ENCODE measurements at places on chromosomes 5 and 9.

DNA sequence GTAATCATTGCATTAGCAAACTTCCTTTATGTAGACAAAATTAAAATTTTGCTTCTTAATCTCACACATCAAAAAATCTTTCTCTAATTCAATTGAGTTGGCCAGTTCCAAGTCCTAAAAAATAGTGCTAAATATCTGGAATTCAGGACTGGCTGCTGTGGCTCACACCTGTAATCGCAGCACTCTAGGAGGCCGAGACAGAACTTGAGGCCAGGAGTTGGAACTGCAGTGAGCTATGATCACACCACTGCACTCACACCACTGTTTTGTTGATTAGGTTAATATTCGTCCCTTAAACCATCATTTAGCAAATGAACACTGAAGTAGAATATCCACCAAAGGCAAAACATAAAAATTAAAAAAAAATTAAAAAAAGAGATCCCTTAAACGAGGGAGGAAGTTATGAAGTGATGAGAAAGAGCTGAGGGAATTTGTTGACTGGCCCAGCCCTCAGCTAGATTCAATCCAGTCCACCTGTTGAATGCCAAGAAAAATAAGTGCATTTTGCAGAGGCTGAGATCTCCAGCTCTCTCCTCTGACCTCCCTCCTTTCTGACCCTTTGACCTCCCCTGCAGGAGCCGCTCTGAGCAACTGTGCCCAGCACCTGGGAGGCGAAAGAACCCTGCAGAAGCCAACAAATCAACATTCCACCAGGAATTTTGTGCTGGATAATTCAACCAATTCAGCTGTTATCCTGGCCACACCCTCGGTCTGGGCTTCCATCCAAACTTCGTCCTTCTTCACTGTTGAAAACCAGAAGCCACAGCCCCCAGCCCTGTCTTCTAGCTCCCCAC is 96.8 kb downstream of the OR2K2 start:
- DNase-seq = no peak

GRCh38 chr5:3197304-3198073 is 398.1 kb upstream of the IRX1 start:
- DNase-seq = no peak

DNA sequence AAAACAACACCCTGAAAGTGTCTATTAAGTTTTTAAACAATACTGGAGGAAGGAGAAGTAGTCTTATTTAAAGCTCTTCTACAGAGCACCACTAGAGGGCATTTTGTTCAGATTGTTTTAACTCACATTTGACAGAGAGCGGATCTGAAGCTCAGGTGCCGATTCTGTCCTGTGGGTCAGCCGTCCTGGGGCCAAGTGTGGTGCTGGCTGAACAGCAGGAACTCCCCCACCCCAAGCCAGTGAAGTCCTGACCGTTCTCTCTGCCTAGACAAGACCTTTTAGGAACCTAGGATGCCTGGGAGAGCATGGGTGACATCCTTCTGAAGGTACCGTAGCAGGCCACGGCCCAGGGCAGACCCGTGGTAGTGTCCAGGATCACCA is 3.9 kb downstream of the EXOC3 start:
- peak; percentile 23 for DNase-seq

DNA sequence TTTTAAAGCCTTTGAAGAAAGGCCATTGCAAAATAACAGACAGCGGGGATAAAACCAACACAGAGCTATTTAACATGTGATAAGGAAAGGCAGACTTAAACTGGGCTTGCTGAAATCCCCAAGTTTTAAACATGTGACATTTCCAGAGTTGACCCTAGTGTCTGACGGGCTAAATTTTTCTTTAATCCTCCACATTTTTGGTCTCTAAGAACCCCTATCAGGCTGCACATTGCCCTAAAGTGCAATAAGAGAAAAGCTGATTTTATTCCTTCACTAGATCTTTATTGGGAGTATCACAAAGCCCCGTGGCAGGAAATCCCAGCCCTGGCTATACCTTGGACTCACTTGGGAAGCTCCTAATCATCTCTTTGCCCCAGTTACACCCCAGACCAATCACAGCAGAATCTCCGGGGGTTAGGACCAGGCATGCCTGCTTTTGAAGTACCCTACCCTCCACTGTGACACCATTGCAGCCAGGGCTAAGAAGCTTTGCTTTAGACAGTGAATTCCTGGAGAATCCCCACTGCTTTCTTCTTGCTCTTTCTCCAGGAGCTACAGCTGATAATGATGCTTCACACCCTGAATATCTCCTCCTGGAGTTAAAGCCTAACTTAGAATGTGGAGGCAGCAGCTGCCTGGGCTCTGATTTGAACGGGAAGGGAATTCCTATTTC is 20.1 kb upstream of the COL15A1 start:
- DNase-seq = no peak

DNA sequence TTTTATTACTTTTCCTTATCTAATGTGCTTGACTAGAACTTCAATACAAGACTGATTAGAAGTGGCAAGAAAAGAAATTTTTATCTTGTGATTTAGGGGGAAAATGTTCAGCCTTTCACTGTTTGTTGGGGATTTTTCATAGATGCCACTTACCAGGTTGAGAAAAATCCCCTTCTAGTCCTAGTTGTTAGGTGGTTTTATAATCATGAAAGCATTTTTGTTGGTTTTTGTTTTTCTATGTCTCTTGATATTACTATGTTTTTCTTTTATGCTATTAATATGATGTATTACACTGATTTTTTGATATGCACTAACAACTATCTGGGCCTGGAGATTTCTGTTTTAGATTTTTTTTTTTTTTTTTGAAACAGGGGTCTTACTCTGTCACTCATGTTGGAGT is 134.0 kb downstream of the PARP8 start:
- no peak for DNase-seq

DNA sequence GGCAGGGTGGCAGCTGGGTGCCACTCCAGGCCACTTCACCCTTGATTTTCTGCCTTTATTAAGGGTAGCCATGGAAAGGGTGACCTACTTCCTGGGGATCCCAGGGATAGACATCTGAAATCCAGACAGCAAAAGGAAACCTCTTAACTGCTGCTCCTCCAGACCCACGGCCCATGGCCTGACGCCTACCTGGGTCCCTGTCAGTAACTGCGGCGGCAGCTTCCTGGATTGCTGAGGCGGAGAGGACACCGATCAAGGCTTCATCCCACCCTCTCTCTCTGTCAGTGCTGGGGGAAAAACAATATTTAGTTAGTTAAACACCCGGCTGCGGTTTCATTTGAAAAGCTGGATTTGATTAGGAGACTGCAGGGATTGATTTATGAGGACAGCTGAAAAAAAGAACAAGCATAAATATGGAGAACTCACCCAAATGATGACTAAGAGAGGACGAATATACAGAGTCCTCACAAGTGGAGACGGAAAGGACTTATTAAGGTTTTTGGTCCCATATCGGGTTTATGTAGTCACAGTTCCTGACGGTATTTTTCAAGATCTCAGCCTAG is 158.7 kb upstream of the KLF4 start:
- no peak for DNase-seq

DNA sequence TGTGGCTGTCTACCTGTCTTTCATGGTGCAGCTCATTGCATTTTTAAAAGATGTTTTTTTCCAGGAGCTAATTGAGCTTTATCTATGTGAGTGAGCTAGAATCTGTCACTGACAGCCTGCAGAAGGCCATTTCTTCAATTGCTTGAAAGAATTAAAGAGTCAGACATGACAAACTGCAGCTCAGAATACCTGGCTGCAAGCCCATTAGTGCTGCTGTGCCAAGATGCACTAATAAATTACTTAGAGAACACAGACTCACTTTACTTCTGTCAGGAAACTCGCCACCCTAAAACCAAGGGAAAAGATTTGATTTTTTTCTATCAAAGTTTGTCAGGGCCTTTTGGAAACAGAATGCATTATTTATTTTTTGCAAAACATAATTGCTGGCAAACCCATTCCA is 368.3 kb downstream of the CAAP1 start:
- no peak for DNase-seq

- no peak for DNase-seq
Measured at GRCh38 chr9:131461166-131461565, 41.6 kb upstream of the POMT1 start.

GRCh38 chr9:27441741-27442070 is 82.4 kb upstream of the IFNK start:
- no peak for DNase-seq

GRCh38 chr5:74544811-74545210 is 95.7 kb downstream of the ENC1 start:
- no peak for DNase-seq

- no peak for DNase-seq
Measured at GRCh38 chr9:3576328-3576727, 50.5 kb upstream of the RFX3 start.

- no peak for DNase-seq
Measured at GRCh38 chr5:157540707-157541446, 34.7 kb downstream of the ADAM19 start.

DNA sequence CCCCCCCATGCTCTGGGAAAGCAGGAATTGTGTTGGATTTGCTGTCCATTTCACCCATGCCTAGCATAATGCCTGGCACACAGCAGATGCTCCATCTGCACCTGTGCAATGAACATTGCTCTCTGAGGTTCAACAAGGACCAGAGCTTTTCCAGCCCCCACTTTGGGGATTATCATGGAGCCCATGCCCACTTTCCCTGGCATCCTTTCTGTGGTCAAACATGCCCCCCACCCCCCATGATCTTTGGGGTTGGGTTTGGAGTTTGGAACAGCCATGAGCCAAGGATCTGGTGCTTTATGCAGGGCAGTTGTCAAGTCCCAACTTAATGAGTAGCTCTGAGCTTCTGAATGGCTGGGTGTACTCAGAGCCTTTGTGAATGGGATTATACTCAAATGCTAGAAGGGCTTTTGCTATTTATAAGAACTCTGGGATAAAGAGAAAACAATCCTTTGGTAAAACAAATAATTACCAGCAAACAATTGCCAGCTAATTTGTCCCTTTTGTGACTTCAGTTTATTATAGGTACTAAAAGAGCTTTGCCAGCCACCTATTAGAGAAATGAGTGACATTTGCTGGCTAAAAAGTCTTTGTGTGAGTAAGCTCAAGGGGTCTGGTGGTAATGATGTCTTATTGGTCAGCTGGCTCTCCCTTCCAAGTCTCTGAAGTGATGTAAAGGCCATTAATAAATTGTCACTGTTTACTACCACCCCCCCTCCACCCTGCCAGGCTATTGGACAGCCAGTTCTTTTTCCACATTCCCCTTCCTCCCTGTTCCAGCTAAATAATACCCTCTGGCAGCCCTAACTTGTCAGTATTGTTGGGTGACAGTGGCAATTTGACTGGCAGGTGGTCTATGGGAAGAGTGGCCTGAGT is 182.3 kb downstream of the MACROH2A1 start:
- DNase-seq = no peak

GRCh38 chr5:150492621-150493020 is 15.3 kb upstream of the NDST1 start:
- no peak for DNase-seq

DNA sequence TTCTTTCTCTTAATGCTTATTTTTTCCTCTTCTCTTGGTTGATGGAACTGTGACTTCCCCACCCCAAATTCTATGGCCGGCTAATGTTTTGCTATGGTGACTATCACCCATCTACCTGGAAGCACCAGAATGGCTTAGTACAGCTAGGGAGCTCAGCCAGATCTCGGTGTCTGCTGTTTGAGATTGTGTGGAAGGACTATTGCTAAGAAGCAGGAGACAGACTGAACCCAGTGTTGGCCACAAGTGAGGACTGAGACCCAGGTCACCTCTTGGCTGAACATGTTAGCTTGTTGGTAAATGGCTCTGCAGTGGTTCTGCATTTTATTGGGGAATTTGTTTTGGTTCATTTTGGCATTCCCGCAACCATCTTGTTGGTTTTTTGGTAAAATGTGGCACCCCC is 2.7 kb downstream of the PRRC2B start:
- DNase-seq = no peak

DNA sequence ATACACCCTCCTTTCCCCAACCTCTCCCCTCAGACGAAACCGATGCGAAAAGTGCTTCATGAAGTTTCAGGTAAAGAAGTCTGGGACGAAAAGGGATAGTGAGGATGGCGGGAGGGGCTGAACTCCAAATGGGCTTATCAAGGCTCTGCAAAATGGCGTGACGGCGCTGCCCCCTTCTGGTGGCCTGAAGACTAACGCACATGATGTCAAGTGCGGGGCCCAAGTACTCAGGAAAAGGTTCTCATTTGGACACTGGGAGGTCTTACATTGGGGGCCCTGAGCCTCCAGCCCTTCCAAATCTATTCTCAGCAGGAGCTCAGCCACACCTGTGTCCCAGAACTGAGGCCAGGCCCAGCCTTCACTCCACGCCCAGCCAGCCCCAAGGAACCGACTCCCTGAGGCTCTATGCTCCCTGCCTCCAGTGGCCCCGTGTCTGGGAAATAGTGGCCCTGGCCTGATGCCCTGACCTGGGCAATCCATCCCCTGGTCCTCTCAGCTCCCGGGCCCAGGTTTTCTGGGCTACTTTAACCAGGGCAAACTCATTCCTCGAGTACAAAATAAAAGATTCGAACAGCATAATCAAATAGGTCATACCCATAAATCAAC is 119.9 kb downstream of the KCNIP1 start:
- DNase-seq = no peak

DNA sequence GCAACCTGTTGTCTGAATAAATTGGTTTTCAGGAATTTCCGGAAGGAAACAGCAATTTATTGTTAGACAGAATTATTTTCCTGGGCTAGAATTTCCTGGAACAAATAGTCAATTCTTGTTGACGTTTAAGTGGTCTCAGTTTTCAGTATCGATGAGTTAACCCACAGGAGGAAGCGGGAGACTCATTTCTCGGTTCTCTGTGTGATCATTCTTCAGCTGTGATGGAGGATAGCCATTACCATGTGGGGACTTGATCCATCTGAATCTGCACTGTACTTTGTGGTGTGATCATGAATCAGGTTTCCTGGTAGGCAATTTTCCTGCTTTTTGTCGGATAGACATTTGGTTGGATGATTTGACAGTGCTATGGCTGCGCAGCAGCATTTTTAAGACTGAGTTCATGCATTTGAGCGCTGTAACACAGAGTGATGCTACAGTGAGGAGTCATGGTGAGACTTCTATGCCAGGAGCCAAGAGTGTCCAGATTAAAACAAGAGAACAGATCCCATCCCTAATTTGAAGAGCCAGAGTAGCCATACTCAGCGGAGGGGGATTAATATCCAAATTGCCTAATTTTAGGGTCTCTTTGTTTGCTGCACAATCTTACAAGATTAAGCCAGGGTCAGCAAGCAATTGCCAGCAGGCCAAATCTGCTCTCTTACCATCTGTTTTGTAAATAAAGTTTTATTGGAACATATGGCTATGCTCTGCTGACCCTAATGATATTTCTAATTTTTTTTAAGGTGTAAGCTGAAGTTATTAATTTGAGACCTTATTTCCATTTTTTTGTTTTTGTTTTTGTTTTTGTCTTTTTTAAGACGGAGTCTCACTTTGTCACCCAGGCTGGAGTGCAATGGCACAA is 355.9 kb downstream of the RAB3C start:
- no peak for DNase-seq

GRCh38 chr5:110054240-110054639 is 364.5 kb downstream of the MAN2A1 start:
- no peak for DNase-seq

GRCh38 chr9:101791533-101791932 is 53.1 kb upstream of the GRIN3A start:
- DNase-seq = no peak
